Esophagus squamous epithelium (tissue), 5 donors: ENCODE measurements at places on chromosomes 6 and 20.

GRCh38 chr6:48016020-48016755 lies 94.8 kb downstream of the PTCHD4 start:
- no peak for DNase-seq

- DNase-seq: no peak
These were observed 13.7 kb downstream of the BTN3A1 start for GRCh38 chr6:26415791-26416190.

GRCh38 chr6:132978685-132979084 lies 164.3 kb downstream of the RPS12 start:
- no peak for DNase-seq

GRCh38 chr6:144008120-144008811 lies at the start of gene PLAGL1:
Gene PLAGL1, minus strand, starts transcription at chr6:144008259. Its CDS starts 60,123 bp downstream, at chr6:143948136.
- DNase-seq: no peak

DNA sequence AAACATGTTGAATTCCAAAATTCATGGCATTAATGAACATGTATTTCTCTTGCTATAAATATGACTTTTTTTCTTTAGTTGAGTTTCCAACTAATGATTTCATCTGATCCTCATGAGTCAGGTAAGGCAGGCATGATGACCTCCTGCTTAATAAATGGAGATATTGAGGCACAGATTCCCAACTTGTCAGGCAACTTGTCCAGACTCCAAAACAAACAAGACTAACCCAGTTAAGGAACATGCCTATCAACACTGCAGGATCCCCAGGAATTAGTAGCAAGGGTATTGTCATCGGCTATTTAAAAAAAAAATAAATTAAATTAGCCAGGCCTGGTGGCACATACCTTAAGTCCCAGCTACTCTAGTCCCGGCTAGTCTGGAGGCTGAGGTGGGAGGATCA lies 121.3 kb upstream of the SALL4 start:
- no peak for DNase-seq

DNA sequence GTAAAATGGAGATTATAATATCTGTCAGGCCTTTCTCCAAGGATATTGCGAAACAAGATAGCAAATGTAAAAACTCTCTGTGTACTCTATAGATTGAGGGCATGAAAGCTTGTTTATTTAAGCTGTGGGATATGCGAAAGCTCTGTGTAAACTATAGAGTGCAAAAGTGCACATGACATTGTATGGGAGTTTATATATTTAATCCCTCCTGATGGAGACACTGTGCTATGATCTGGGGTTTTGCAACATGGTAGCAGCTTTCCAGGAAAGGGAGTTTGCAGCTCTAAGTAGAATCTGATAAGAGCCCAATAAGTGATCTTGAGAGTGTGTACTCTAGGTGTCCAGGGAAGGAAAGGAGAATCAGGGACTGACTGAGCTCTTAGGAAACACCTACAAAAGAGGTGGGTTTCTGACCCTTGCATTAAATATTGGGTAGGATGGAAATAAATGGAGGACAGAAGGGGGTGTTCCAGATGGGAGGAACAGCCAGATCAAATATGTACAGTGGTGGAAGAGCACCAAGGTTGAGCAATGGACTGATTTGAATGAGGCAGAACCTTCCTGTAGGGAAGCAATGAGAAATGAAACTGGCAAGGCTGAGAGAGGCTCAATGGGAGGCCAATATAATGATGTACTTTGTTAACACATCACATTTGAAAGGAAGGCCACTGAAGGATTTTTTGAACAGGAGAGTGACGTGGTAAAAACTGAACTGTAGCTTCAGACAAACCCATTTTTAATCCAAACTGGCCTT lies 450.1 kb downstream of the GJA1 start:
- no peak for DNase-seq

DNA sequence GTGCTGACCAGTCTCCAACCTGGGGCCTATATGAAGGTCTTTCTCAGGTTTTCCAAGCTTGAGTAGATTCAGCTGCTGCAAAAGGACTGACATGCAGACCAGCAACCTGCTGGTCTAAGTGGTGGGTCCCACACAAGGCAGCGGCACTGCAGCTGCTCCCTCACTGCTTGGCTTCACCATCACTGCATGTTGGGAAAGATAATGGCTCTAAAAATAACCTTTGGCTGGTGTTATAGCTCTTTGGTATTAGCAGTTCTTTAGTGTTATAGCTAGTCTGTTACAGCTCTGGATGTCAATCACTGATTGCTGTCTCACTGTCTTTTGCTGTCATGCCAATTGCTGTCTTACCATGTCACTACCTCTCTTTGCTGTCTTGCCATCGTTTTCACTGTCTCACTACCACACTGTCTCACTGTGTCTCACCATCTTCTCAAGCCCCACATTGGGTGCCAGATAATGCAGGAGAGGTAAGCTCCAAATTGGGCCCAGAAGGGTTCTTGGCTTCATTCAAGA lies 726.4 kb downstream of the TENT5A start:
- DNase-seq: no peak

DNA sequence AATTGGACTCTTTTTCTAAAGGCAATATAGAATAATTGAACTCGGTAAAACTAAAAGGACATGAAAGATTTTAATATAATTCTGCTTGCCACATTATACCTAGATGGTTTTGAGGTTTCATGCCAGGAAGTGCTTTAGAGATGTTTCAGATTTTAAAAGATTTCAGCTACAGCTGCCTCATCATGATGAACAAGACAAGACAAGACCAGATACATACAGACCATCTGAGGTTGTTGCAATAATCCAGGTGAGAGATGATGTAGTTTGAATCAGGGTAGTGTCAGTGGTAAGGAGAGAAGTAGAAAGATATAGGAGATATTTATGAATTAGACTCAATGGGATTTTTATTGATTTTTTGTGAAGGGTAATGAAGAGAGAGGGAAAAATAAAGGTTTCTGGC lies 374.3 kb upstream of the HSF2 start:
- no peak for DNase-seq

- no peak for DNase-seq
These were observed 47.2 kb upstream of the TMEM244 start for GRCh38 chr6:129908356-129908755.

DNA sequence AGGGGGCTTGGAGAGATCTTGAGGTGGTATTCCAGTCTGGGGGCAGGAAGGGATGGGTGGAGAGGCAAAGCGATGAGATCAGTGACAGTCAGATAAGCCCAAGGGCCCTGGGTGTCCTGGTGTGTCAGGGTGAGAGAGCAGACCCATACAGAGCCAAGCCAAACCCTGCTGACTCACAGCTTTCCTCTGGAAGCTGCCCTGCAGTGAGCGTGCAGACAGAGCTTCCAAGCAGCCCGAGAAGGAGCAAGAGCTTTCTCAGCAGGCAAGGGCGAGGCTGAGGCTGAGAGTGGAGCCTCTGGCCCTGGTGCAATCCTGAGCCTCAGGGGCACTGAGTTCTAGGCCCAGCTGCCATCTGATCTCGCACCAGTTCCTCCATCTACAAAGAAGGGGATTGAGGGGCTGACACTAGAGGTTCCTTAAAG lies 91.1 kb upstream of the HIVEP1 start:
- no peak for DNase-seq

- DNase-seq: no peak
These were observed 256.4 kb downstream of the TMEM242 start for GRCh38 chr6:157066781-157067491.

DNA sequence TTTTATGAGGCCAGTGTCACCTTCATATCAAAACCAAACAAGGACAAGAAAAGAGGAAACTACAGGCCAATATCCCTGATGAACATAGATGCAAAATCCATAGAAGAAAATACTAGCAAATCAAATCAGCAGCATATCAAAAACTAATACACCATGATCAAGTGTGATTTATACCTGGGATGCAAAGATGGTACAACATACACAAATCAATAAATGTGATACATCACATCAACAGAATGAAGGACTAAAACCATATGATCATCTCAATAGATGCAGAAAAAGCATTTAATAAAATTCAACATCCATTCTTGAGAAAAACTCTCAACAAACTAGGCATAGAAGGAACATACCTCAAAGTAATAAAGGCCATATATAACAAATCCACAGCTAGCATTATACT lies 8.1 kb upstream of the GINM1 start:
- DNase-seq: no peak

GRCh38 chr6:1123386-1124375 lies 188.2 kb upstream of the FOXQ1 start:
- no peak for DNase-seq

DNA sequence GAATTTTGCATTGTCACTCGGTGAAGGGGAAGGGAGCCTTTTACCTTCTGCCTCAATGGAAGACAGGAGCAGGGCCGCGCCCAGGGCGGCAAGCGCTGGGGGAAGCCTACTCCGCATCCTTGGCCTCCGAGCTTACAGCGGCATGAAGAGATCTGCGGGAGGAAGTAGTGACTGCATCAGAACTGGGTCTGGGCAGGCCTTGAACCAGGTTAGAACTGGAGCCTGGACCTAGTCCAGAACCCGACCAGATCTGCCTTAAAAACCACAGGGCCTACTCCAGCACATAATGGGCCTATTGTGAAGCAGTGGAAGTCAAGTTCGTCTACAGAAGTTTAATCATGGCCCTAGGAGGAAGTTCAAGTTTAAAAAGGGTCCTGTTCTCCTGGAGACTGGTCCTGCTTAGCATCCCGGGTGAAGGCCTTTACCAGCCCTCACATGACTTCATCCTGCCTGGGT lies 3.1 kb downstream of the COL12A1 start:
- DNase-seq: no peak

GRCh38 chr6:89350281-89350966 lies 2.1 kb downstream of the UBE2J1 start:
- no peak for DNase-seq

- DNase-seq: no peak
These were observed 42.5 kb downstream of the ATP9A start for GRCh38 chr20:51725584-51726176.

DNA sequence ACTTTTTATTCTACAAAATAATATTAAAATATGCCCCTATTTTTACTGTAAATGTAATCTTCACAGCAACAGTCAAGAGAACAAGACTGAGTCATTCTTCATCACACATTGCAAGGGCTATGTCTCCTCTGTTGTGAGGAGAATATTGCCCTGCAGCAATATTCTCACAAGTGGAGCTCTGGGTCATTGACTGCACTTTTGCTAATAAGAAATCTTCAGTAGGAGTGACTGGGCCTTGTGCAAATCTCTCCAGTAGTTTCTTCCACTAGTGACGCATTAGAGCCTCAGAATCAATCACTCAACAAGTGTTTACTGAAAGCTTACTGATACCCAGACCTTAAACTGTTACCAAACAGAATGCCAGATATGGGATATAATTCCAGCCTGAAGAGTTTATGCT lies 49.1 kb downstream of the LAMA2 start:
- DNase-seq: no peak

DNA sequence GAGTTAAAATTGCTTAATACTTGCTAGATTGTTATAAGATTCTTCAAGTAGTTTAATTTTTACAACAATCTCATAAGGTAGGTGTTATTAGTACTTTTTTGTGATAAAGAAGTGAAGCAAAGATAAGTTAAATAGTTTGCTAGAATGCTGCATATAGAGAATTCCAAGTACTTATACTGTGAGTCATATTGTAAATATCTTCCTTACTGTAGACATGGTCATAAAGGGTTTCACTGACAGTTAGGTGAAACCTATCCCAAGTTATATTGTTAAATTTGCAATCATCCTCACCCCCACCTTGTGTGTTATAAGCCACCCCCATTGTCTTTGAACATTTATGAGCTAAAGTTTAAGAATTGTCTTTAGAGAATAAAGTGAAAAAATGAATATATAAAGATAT lies 142.0 kb downstream of the FAM83B start:
- no peak for DNase-seq

DNA sequence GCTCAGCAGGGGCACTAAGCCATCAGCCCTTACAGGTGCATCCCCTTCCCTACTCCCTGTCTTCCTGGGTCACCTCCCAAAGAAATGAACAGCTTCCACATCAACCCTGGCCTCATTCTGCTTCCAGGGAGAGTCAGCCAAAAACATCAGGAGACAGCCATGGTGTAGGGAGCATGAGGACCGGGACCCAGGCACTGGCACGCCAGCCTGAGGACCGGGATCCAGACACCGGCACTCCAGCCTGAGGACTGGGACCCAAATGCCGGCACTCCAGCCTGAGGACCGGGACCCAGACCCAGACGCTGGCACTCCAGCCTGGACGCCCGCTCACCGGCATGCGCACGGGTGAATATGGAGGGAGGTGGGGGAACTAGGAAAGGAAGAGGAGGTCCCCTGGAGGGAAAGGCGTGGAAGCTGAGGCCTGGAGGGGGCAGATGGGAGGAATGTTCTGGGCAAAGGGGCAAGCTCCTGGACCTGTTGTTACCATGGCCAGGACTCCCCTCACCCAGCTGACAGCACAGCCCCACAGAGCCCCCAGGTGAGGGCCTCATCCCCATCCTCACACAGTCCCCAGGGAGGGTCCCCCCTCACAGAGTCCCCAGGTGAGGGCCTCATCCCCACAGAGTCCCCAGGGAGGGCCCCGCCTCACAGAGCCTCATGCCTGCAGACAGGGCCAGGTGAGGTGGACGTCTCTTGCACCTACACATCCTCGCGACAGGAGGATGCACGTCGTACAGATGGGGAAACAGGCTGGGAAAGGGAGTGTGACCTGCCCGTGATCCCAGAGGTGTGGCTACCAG lies 26.0 kb upstream of the MRGBP start:
- no peak for DNase-seq

GRCh38 chr6:118298476-118299427 lies 249.3 kb upstream of the PLN start:
- DNase-seq: no peak

GRCh38 chr20:1423625-1424106 lies 30.8 kb upstream of the FKBP1A start:
- DNase-seq: no peak

DNA sequence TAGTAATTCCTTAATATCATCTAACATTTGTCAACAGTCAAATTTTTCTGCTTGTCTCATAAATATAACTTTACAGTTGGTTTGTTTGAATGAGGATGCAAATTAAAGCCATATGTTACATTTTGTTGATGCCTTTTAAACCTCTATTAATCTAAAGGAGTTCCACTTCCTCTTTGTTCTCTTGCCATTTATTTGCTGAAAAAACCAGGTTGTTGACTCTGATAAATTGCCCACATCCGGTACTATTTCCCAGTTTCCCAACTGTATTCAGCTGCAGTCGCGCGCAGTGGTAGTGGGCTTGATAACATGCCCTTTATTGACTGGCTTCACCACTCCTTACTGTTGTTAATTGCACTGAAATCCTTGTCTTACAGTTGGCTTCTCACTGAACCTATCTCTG lies 32.8 kb upstream of the SIRPB2 start:
- DNase-seq: no peak

- DNase-seq: no peak
These were observed 33.2 kb upstream of the IGF2R start for GRCh38 chr6:159935633-159936032.

GRCh38 chr20:49179368-49180277 lies 8.5 kb downstream of the STAU1 start:
- no peak for DNase-seq
